ENCODE measurements at places on chromosomes 12 and 14. TPM values are rescaled to one million over a fixed set of nuclear protein-coding genes. Genes with fewer than 3 reads are reported as not detected.

Gene PRH2
- total RNA-seq: not detected

DNA sequence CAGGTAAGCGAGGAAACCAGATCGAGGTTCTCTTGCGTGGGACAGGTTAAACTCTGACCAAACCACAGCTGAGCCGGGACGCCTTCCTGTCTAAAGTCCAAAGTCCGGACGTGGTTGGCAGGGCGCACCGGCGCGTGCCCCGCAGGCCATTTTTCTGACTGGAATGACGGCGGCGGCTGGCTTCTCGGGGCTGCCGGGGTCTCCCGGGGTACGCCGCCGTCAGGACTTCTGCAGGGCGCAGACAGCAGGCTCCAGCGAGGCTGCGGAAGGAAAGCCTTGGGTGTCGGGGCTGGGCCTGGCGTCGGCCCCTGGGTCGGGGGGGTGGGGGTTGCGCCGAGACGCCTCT lies 32.8 kb downstream of the MIA2 start:
- H3K4me3 ChIP-seq: peak overlapping the region; percentile 78
- no peak for DNase-seq
- H3K27ac ChIP-seq: peak overlapping the region; percentile 95
- H3K36me3 ChIP-seq: peaks cover 24% of the 10 kb centered on the region

Gene MYO1A
- 2.1 TPM for total RNA-seq

Gene ESRRB
- not detected for total RNA-seq

GRCh38 chr12:27338473-27338872 lies 5.8 kb downstream of the BMAL2 start:
- H3K27ac ChIP-seq: no peak overlapping the region
- no peak overlapping the region for H3K4me3 ChIP-seq
- DNase-seq: no peak
- H3K4me1 ChIP-seq: peaks cover 10% of the 10 kb centered on the region
- H3K27me3 ChIP-seq: peaks cover 11% of the 10 kb centered on the region
- peaks cover 15% of the 10 kb centered on the region for H3K36me3 ChIP-seq

- peaks cover 31% of the 10 kb centered on the region for H3K36me3 ChIP-seq
- peaks cover 37% of the 10 kb centered on the region for H3K4me1 ChIP-seq
- no peak overlapping the region for H3K27ac ChIP-seq
- H3K4me3 ChIP-seq: no peak overlapping the region
- no peaks in the 10 kb centered on the region for H3K27me3 ChIP-seq
These were observed 31.6 kb downstream of the CDK17 start for GRCh38 chr12:96368687-96369086.

GRCh38 chr14:70489579-70490200 lies 37.7 kb downstream of the ADAM21 start:
- no peak overlapping the region for H3K27ac ChIP-seq
- no peak overlapping the region for H3K4me3 ChIP-seq
- DNase-seq: no peak
